Hypothalamus (tissue), 51 donors: ENCODE measurements at places on chromosomes 7 and 10.

GRCh38 chr7:99141841-99142726 is 1.8 kb downstream of the SMURF1 start:
- DNase-seq = no peak

DNA sequence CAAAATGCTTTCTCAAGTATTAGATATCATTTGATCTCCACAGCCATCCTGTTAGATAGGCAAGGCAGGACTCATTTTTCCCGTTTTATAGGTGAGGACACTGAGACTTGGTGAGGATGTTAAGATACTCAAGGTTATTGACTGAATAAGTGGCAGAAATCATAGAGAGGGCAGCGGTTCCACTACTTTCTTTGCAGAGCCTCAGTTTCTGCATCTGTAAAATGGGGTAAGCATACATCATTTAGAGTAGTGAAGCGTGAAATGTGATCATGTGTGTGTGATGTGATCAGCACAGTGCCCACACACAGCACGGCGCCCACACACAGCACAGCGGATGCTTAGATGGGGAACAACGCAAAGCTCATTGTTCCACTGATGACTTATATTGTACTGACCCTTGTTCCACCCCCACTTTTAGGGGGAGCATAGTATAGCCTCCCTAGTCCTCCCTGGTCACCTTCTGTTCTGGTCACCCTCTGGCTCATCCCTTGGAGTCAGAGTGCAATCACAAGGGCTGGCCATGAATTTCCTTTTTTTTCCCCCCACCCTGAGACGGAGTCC is 10.5 kb downstream of the UBTD1 start:
- no peak for DNase-seq

DNA sequence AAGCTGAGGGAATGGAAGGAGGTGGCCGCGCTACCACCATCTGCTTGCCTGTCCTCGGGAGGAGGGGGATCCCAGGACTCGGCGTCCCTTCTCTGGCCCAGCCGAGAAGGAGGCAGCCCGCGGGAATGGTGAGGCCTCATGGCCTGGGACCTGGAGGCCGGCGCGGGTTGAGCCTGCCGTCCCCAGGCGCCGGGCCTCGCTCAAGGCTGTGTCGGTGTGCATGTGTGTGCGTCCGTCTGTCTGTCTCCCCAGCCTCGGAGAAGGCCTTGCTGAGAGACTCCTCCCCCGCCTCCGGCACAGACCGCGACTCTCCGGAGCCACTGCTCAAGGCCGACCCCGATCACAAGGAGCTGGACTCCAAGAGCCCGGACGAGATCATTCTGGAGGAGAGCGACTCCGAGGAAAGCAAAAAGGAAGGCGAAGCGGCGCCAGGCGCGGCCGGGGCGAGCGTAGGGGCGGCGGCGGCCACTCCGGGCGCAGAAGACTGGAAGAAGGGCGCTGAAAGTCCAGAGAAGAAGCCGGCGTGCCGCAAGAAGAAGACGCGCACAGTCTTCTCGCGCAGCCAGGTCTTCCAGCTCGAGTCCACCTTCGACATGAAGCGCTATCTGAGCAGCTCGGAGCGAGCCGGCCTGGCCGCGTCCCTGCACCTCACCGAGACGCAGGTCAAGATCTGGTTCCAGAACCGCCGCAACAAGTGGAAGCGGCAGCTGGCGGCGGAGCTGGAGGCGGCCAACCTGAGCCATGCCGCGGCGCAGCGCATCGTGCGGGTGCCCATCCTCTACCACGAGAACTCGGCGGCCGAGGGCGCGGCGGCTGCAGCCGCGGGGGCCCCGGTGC is 1.3 kb downstream of the HMX3 start:
- DNase-seq = no peak

- no peak for DNase-seq
These were observed 3.5 kb upstream of the MGAM start for GRCh38 chr7:141992156-141992555.

DNA sequence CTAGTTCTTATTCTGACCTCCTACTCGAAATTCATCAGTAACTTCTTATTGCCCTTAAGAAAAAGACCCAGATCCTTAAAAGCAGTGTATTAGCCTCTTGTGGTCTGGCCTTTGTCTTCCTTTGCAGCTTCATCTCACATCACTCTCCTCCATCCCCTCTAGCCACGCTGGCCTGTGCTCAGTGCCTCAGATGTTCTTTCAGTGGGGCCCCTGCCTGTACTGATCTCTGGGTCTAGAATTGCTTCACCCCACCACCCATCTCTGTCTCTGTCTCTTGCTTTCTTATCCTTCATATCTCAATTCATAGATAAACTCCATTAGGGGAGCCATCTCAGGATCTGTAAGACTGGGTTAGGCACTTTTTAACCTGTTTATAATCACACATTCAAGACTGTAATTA is 1178.5 kb upstream of the C7orf33 start:
- no peak for DNase-seq

GRCh38 chr7:105811189-105811847 is 65.1 kb downstream of the ATXN7L1 start:
- DNase-seq = no peak

GRCh38 chr10:124145109-124145870 is 51.9 kb upstream of the CHST15 start:
- DNase-seq = no peak

DNA sequence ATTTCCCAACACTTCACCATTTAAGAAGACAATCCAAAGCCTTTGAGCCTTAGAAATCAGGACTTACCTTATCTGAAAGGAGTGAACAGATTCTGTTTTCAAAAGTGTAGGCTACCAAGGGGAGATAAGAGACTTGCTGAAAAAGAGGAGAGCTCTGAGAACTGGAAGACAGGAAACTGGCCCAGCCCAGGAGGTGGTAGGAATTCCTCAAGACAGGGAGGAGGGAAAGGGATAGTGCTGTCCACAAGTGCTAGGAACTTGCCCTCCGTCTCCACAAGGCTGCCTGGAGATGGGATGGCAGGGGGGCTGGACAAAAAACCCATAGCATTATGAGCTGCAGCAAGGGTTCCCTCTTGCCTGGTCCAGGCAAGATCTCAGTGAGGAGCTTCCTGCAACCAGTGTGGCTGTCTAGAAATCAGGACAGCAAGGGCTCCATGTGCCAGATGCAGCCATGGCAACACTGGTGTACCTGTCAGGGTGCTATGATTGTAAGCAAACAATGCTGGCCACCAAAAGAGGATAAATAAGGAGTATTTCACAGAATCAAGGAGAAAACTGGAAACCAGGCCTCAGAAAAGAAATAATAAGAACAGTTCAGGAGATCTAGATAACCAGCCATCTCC is 22.7 kb upstream of the FRMD4A start:
- DNase-seq = no peak

DNA sequence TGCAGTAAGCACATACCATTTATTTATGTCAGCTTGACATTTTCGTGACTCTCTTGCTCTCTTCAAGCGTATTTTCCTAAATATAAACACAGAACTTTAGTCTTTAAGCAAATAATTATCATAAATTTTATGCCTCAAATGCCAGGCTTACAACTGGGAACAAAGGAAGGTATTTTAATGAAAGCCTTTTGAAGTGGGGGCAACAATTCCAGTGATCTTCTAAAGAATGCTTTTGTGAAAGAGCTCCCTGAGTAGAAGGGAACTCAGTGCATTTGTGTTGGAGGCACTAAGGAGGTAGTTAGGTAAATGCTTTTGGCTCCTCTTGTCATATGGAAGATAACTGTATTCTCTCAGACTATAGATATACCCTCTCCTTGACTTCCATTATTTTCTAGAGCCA is 104.9 kb downstream of the VPS50 start:
- DNase-seq = no peak

DNA sequence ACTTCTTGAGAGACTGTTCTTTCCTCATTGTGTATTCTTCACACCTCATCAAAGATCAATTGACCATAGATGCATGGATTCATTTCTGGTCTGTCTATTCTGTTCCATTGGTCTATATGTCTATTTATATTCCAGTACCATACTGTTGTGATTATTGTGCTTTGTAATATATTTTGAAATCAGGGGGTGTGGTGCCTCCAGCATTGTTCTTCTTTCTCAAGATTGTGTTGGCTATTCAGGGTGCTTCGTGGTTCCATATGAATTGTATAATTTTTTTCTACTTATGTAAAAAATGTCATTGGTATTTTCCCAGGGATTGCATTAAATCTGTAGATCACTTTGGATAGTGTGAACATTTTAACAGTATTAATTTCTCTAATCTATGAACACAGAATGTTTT is 106.5 kb downstream of the EPC1 start:
- DNase-seq = no peak

DNA sequence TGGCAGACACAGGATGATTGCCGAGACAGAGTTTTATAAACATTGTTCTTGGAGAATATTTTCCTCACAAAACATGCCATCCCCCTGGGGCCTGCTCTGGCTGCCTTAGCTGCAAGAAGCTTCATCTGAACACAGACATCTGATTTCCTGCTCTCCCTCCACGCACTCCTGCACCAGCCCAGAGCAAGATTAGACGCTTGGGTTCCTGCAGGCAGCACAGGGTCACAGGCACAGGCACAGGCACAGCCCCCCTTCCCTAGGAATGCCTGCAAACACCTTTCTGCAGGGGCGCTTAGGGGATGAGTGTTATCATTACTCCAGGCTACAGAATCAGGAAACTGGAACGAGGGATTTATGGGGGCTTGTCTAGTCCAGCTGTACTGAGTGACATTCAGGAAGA is 450.3 kb downstream of the GRID1 start:
- no peak for DNase-seq

- DNase-seq = no peak
These were observed 28.1 kb downstream of the LRRC4 start for GRCh38 chr7:128003167-128003566.

- no peak for DNase-seq
These were observed 233.5 kb downstream of the LRMDA start for GRCh38 chr10:75664968-75665367.

- no peak for DNase-seq
These were observed 45.3 kb upstream of the ZMIZ1 start for GRCh38 chr10:79023240-79024162.

DNA sequence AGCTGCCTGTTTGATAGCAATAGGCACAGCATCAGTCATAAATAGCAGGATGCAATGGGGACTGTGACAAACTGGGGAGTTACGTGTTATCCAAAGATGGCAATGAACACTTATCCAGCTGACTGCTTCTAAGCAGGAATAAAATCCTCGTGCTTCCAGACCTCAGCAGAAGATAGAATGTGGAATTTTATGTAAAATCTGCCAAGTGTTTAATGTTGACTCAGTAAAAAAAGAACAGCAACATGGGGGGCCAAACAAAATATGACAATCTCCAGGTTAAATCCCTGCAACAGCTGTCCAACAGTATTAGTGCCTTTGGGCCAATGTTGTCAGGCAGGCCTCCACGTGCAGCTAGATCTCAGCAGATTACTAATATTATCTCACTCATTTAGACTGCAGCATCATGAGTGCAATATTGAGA is 127.3 kb downstream of the SEMA3C start:
- DNase-seq = no peak
